ENCODE measurements at places on chromosomes 11 and 22.

- DNase-seq, result no peak
Observed at GRCh38 chr11:71327156-71328085, 75.0 kb upstream of the SHANK2 start.

- DNase-seq, result peak; percentile 51
Observed at GRCh38 chr22:36331912-36332622, 55.7 kb downstream of the MYH9 start.

GRCh38 chr11:124877910-124878758 lies 12.9 kb downstream of the ROBO3 start:
- no peak for DNase-seq

GRCh38 chr11:10414181-10414580 lies 40.9 kb upstream of the AMPD3 start:
- DNase-seq, result no peak
